Renal cortex interstitium (tissue), 15 donors: ENCODE measurements at places on chromosomes 1 and 21. TPM values are rescaled to one million over a fixed set of nuclear protein-coding genes. Genes with fewer than 3 reads are reported as not detected.
A peak's percentile ranks its signal among the peaks of the same experiment; 100 is the strongest.

Gene MYBPHL
- polyA plus RNA-seq, result 0.11 TPM

Gene CFHR3
- polyA plus RNA-seq, result not detected

Gene CA6
- 0.11 TPM for polyA plus RNA-seq

Gene C1orf141
- polyA plus RNA-seq, result 0.34 TPM

Gene AIRE
- polyA plus RNA-seq, result 0.80 TPM

Gene PTPRF
- polyA plus RNA-seq, result 207 TPM

Gene DHRS3
- 83.1 TPM for polyA plus RNA-seq

- DNase-seq, result no peak
These were observed 115.5 kb downstream of the SYF2 start for GRCh38 chr1:25116832-25117231.

GRCh38 chr1:151326619-151327222 lies 495 bp downstream of the PI4KB start:
- DNase-seq, result peak; percentile 26

DNA sequence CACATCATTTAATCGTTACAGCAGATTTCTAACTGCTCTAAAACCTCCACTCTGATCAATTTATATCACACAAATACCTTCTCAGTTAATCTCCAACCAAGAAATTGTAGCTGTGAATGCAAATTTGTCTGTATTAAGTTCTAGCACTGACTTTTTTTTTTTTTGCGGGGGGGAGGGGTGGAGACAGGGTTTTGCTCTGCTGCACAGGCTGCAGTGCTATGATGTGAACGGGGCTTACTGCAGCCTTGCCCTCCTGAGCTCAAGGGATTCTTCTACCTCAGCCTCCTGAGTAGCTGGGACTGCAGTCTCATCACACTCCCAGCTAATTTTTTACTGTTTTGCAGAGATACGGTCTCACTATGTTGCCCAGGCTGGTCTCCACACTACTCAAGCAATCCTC lies 163.6 kb downstream of the RERE start:
- peak; percentile 45 for DNase-seq

DNA sequence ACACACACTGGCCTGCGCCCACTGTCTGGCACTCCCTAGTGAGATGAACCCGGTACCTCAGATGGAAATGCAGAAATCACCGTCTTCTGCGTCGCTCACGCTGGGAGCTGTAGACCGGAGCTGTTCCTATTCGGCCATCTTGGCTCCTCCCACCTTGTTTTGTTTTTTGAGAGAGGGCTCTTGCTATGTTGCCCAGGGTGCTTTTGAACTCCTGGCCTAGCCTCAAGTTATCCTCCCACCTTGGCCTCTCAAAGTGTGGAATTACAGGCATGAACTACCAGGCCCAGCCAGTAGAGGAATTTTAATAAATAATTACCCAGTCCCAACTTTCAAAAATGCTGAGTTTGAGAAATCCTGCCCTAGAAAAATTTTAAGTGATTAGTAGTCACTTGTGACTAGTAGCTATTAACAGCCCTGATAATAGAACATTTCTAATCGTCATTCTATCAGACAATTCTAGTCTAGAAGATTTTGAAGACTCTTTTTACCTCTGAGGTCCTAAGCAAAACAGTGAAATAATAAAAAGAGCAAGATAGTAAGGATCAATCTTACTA lies 30.9 kb upstream of the SLC35D1 start:
- no peak for DNase-seq

DNA sequence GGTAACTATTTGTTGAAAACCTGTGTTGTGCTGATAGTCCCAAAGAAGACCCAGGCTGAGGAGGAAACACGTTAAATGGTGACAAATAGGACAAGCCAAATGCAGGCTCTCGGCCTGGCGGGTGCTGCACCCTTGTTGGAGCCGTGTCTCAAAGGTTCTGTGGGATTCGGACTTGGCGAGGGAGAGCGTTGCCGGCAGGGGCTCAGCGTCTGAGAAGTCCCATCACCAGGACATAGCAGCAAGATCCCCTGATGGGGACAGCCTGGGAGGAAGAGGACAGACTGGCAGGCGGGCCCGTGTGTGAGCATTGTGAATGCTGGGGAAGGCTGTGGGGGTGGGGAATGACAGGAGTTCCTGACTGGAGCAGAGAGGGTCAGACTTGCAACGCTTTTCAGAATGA lies 142.5 kb downstream of the PGBD5 start:
- DNase-seq, result no peak

- no peak for DNase-seq
These were observed 27.1 kb upstream of the POU3F1 start for GRCh38 chr1:38073534-38074301.

DNA sequence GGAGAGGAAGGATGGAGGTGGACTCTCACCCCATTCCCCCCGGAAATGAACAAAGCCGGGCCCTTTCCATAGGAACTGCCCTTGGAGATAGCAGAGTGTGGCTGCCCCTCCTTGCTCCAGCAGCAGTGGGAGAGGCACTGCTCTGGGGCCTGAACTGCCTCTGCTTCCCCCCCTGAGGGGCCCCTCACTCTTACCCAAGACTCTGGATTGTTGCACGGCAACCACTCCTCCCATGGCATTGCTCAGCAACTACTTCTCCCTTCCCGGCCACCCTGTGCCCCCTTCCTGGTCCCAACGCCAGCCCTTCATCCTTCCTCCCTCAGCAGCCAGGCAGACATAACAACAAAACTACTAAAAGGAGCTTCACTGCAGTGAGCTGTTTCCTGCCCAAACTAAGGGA lies 3.0 kb upstream of the ACKR1 start:
- DNase-seq, result no peak

GRCh38 chr1:64038119-64038518 lies 165.3 kb upstream of the UBE2U start:
- no peak for DNase-seq

GRCh38 chr1:220344745-220345144 lies 72.5 kb upstream of the RAB3GAP2 start:
- no peak for DNase-seq
